ENCODE measurements at places on chromosomes 11 and 22.

DNA sequence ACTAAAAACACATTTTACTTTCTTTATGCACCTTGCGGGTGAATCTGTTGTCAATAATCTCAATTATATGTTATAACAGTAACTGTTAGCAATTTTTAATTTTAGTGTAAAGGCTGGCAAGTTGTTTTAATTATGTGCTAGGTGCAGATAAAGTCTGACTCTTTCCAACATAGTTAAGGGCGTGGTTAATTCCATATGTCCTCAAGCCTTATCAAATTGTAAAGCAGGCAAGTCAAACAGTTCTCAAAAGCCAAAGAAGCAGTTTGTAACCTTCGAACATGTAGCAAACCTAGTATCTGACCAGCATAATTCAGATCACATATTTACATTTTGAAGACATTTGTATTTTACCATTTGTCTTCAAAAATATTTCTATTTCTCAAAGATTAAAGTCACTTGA lies 29.2 kb downstream of the METTL15 start:
- DNase-seq: no peak

DNA sequence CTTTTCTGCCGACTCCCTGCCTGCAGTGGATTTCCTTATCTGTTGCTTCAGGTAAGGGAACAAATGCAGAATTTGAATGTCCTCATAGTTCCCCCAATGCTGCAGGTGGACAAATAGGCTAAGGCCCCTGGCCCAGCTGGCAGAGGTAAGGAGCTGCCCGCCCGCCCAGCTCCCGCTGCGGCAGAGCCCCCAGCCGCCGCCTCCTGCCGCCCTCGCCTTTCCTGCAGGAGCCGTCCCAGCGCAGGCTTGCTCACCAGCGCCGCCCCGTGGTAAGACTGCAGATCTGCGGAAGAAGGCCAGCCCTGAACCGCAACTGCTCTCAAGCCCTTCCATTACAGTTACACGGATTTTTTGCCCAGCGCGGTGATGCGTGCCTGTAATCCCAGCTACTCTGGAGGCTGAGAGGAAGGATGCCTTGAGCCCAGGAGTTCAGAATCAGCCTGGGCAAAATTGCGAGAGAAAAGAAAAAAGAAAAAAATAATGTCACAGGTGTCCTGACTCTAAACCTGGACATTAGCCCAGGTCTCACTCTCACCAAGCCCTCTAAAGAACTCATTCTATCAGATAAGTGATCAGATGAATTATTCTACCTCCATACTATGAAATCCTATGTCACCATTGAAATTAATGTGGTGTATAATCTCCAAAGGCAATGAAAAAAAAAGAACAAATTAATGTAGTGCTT lies 51.2 kb upstream of the EMID1 start:
- peak; percentile 58 for DNase-seq

DNA sequence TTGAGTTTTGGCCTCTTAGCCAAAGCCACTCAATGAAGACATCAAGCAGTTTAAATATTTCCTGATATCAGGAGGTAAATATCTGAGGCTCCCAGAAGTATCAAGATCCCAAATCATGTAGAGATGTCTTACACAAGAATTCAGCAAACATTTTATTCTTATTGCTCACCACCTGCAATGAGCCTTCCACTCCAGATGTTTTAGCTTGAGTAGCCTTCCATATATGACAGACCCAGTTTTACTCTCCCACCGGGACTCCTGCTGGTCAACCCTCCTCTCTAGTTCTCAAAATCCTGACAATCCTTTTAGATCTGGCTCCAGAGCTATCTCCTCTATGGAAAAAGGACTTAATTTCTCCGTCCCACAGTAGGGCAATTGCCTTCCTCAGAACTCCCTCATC lies 404.4 kb downstream of the KCNA4 start:
- no peak for DNase-seq

GRCh38 chr22:50437511-50438304 lies 37.1 kb downstream of the SBF1 start:
- no peak for DNase-seq

DNA sequence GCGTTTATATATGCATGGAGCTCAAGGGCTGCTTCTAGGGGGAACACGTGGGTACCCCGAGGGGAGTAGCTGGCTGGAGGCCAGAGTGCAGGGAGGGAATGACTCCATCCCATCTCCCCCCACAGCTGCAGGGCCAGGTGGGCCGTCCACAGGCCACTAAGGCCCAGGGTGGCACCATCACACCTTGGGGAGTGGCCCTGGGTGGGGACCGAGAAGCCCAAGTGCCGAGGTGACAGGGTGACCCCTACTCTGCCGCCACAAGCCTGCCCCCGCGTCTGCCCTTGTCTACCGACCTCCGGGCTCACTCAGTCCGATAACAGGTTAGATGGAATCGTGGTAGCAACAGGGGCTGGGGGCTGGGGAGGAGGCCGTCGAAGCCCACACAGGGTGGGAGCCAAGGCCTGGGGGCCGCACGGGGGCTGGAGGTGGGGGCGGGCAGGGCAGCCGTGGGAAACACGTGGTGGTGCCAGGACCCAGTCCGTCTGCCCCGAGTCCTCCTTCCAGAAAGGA lies 125.7 kb downstream of the KCNQ1OT1 start:
- DNase-seq: no peak

- DNase-seq: no peak
Observed at GRCh38 chr11:115425250-115425649, 79.0 kb downstream of the CADM1 start.

- DNase-seq: no peak
Observed at GRCh38 chr22:39809772-39810557, 83.6 kb downstream of the ENTHD1 start.

- DNase-seq: no peak
Observed at GRCh38 chr22:43320943-43321900, 21.9 kb downstream of the SCUBE1 start.

DNA sequence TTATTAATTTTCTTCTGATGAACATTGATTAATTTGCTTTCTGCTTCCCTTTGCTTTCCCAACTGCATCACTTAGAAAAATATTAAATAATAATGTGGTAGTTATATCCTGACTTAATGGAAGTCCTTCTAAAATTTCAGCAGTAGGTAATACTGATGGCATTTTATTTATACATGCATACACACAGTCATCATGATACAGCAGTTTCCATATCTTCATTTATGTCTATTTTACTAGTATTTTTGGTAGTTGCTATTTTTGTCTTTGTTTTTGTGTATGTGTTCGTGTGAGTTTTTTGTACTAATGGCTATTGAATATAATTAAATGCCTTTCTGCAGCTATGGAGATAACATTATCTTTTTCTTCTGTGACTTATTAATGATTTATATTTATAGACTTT lies 484.7 kb upstream of the CNTN5 start:
- no peak for DNase-seq

GRCh38 chr22:46140989-46141928 lies 9.1 kb upstream of the PPARA start:
- no peak for DNase-seq

DNA sequence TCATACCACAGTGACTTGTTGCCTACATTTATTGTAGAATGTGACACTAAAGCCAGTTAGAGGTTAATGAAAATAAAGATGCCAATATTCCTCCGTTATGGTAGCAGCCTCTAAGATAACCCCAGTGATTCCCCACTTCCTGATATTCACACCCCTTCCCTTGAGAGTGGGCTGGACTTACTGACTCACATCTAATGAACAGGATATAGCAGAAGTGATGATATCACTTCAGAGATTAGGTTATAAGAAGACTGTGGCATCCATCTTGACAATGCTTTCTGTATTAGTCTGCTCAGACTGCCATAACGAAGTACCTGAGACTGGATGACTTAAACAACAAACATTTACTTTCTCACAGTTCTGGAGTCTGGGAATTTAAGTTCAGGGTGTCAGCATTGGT lies 149.6 kb upstream of the MTNR1B start:
- DNase-seq: no peak

- no peak for DNase-seq
Observed at GRCh38 chr11:126963603-126964363, 36.8 kb downstream of the KIRREL3 start.

GRCh38 chr11:65619281-65619928 lies 3.8 kb downstream of the PCNX3 start:
- DNase-seq: no peak

DNA sequence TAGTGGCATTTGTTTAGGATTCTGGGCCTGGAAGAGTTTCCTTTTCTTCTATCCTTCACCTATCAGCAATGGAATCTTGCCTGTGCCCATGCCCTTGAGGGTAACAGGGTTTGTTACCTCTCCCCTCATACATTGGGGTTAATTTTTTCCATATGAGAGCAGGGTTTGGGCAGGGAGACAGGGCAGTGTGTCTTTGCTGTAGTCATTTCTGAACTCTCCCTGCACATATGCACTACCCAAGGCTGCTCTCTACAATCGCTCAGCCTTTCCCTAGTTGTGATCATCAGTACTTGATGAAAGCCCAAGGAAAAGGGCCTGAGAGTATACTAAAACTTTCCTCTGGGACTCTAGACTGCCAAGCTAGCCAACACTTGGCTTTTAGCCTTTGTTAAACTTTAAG lies 95.7 kb downstream of the LRRC32 start:
- no peak for DNase-seq

DNA sequence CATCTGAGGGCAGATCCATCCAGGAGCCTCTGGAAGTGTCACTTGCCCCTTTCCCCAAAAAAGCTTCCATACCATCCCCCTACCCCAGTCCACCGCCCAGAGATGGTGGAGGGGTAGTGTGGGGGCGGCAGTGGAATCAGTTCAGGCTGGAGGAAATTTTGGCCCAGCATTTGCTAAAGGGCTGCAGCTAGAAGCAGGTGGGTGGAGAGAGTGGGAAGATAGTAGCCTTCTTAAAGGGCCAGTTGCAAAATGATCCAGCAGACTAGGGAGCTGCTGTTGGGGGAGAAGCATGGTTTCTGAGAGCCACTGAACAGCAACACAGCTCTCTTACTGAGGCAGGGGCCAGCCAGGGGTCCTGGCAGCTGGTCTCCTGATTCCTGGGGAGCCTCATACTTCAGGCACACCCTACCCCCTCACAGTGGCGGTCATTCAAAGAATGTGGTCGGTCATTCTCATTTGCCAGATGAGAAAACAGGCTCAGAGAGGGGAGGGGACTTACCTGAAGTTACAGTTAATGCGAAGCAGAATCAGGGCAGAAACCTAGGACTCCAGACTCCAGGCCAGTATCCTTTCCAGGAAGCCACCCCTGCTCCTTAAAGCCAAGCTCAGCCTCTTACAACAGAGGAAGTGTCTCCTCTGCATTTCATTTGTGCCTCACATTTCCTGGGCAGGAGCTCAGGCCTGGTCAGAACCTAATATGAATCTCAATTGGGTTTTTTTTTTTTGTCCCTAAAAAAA lies 5.4 kb downstream of the SEC14L2 start:
- no peak for DNase-seq

- no peak for DNase-seq
Observed at GRCh38 chr11:17743808-17744119, 9.2 kb downstream of the KCNC1 start.

- DNase-seq: no peak
Observed at GRCh38 chr22:19121631-19122142, 525 bp downstream of the DGCR2 start.

- DNase-seq: no peak
Observed at GRCh38 chr22:46641811-46642266, 21.7 kb downstream of the GRAMD4 start.

DNA sequence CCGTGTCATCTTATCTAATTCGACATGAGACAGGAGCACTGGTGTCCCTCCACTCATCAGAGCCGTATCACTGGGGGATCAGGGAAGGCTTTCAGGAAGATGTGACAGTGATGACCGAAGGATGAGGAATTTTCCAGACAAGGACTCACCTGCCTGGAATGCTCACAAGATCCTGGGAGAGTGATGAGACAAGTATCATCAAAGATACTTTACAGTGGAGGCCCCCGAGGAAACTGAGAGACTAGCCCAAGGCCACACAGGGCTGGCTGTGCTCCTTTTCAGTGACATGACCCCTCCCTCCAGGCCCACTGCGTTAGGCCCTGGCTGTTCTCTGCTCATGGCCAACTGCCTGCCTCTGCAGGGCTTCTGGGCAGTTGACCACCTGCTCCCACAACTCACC lies 13.0 kb downstream of the CLPB start:
- no peak for DNase-seq

DNA sequence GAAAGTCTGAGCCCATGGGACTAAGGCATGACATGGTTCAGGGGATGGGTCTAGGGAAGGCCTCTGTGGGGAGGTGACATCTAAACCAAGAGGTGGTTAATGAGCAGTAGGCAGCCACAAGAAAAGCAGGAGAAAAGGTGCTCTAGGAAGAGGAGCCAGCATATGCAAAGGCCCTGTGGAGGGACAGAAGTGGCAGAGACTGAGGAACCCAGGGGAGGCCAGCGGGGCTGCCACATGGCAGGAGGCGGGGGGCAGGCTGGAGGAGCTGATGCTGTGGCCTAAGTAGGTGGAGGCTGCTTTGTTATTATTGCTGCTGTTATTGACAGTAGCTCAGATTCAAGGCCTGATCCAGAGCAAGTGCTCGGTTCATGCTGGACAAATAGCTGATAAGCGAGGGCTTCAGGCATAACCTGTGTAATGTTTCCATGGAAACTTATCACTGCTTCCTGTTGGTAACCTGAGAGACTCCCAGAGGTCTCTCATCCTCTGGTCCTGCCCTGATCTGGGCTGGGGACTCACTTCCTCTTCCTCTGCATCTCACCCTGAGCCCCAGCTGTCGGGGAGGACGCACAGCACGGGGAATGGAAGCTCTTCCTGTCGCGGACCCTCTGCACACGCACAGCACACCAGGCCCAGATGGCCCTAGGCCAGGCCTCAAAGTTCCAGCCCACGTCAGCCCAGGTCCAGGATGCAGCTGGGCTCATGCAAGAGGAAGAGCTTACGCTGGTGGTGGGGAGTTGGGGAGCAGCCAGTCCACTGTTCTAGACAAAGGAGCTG lies 75.2 kb upstream of the TP53I11 start:
- DNase-seq: no peak

GRCh38 chr11:77851503-77851902 lies 30.6 kb downstream of the AAMDC start:
- no peak for DNase-seq

DNA sequence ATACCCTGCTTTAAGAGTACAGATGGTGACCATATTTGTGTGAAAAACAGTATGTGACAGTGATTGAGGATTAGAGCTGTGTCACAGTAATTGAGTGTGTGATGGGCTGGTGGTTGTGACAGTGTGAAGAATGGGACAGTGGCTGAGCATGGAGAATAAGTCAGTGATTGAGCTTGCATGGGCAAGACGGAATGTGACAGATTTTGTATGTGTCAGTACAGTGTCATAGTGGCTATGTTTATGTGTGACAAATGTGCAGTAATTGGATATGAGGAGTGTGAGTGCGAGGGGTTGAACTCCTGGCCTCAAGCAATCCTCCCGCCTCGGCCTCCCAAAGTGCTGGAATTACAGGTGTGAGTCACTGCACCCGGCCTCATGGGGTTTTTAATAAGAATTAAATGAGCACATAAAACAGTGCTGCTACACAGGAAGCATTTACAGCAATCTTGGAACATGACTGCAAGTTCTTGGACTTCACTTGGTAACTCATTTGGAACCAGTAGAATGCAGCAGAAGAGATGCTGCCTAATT lies 583 bp upstream of the RRAS2 start:
- DNase-seq: no peak

Data from NCI-H1930 (cell line).